ENCODE measurements at places on chromosomes 2 and 18. TPM values are rescaled to one million over a fixed set of nuclear protein-coding genes. Genes with fewer than 3 reads are reported as not detected.

DNA sequence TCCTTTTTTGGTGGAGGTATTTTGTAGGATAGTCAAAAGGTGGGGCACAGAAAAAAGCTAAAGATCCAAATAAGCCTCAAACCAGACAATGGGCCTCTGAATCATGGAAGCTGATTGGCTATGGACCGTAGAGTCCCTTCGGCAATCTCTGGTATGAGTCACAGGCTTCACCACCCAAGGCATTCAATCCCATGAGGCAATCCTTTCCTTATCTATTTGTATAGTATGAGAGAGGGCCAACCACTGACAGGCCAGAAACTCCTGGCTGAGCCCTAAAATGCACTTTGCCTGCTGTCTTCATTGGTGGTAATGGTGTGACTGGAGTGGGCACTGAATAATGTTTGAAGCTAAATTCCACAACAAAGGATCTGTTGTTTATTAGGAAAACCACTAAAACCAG, 38.7 kb upstream of the MEX3C start:
- DNase-seq = no peak

Gene DNER
- 0.97 TPM for total RNA-seq

- no peak for DNase-seq
Observed at GRCh38 chr18:77066689-77067088, 65.9 kb downstream of the MBP start.

- DNase-seq = no peak
Observed at GRCh38 chr18:46294751-46295150, 190.6 kb downstream of the HAUS1 start.

- DNase-seq = no peak
Observed at GRCh38 chr2:238168196-238169047, 9.7 kb downstream of the ERFE start.

Gene LRRC30
- total RNA-seq = not detected

DNA sequence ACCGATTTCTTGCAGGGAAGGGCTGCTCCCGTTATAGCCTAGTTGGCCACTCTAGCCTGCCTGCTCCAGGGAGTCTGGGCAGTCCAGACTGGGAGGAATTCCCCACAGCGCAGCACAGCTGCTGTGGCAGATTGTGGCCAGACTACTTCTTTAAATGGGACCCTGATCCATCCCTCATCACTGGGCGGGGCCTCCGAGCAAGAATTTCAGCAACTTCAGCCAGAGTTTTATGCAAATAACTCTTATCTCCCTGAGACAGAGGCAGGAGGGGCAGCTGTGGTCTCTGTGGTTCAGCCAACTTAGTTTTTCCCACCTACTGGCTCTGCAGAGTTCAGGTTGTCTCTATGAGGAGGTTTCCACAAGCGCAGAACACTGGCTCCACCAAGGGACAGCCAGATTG, 1583.2 kb downstream of the SUCLG1 start:
- no peak for DNase-seq

DNA sequence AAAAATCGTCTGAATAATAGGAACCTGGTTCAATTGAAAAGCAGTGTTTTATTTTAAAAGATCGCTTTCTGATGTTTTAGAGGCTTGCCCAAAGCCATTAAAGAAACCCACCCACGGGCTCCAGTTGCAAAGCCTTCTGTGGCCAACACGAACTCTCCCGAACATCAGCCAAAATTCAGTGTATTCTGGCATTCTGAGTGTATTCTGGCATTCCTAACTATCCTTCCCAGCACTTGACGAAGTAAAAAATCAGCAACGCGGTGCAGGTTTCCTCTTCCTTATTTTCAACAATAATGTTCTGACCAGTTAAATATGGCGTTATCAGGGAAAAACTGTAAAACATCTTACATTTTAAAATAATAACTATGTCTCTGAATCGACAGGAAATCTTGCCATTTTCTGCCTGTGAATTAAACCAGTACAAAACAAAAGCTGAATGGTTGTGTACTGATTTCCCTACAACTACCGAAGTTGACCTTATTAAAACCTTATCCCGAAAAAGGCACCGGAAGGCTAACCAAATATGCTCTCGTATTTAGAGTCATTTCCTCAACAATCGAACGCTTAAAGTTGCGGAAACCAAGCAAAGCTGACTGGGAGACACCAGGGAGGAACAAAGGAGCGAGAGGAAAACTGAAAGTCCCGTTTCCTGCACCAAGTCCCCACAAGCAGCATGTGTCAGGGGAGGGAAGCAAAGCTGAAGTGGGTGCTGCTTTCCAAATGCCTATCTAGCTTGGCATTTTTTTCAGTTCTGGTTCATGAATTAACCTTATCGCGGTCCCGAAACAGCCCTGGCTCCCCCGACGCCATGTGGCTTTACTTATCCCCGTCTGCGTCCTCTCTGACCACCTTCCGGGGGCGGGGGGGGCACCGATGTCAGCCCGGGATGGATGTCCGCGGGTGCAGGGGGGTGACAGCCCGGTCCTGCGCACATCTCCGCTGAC, 44.3 kb downstream of the ZNF516 start:
- DNase-seq = peak; percentile 60

- peak; percentile 35 for DNase-seq
Observed at GRCh38 chr2:171158790-171159371, 1.8 kb downstream of the TLK1 start.

Gene FEV
- total RNA-seq = not detected

DNA sequence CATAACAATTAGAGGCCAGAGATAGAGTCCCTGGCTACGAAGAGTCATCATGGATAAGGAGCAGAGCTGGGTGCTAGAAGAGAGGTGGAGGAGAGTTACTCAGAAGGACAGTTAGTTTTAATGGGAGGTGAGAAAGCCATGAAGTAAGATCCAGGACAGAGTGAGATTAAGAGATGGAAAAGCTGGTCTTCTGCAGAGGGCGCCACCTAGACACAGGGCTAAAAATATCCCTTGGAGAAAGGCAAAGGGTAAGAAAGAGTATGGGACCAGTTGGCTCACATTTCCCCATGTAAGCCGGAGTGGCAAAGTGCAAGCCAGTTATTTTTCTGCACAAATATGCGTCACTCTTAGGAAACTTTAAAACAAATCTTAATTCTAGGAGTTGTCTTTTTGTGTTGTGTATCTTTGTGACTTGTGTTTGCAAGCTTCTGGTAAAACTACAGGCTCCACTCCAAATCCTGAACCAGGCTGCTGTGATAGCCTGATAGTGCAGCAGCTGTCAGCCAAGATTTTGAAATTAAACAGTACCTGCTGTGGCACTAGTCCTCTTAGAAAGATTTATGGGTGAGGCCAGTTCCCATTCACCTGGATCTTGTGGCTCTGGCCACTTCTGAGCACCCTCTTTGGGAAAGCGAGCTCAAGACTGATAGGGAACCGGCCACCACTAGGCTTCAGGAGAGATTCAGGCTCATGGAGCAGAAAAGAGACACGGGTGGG, 204.2 kb downstream of the TPGS2 start:
- no peak for DNase-seq

DNA sequence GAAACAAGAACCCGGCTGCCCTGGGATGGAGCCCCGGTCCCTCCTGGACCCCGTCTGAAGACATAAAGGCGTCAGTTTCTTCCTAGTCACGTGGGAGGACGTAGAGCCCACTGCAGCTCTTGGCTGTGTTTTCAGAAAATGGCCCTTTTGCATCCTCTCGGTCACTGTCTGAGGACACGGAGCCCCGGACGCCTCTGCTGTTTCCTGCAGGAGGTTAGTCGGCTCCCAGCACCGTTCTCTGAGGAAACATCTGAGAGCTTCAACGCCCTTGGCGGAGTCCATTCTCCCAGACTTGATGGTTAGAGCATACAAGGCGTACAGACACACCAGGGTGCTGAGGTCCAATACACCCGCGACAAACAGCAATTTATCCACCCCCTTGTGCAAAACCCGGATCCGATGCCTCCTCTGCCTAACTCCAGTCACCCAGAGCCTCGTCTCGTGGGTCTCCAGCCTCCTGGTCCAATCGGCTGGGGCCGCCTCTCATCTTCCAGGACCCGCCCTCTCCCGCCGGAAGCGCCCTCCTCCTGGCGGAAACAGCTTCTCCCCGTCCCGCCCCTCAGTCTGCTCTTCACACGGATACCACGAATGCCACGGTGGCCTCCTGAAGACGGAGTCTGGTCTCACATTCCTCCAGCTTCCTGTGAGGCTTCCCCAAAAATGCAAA, 119.4 kb downstream of the TMEM18 start:
- no peak for DNase-seq

Gene TSPYL6
- total RNA-seq = not detected

Gene AOX1
- 5.7 TPM for total RNA-seq

GRCh38 chr18:78779996-78780718, 199.5 kb upstream of the SALL3 start:
- DNase-seq = no peak

DNA sequence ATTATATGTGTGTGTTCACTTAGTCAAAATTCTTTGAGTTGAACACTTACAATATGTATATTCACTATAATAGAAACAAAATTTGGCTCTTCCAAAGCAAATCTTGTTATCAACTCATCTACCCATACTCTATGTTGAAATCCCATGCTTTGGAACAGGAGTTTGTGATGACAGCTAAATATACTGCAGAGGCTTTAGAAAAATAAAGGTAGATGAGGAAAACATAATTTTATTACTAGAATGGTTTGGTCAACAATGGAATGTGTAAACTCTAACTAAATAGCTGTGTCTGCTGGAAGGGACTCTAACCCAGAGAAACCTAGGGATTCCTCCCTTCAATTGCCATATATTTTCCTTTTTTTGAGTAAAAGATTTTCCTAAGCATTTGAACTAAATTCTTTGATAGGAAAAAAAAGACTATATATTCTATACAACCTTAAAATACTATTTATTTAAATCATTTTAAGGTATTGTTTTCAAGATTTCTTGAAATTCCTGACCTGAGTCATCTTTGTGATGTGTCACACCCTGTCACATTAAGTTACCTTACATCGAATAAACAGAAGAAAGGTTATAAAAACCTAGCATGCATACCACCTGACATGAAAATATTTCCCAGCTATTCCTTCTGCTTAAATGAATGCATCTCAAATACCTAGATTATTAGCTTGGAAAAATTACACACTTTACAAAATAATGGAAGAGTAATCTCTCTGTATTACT, 175.5 kb downstream of the OTX1 start:
- DNase-seq = no peak

Gene RUFY4
- total RNA-seq = not detected

Gene SPDYA
- total RNA-seq = 0.37 TPM

GRCh38 chr2:26623541-26624495, 17.3 kb downstream of the CIB4 start:
- DNase-seq = no peak

- no peak for DNase-seq
Observed at GRCh38 chr18:53534695-53535094, 689.8 kb downstream of the MBD2 start.

DNA sequence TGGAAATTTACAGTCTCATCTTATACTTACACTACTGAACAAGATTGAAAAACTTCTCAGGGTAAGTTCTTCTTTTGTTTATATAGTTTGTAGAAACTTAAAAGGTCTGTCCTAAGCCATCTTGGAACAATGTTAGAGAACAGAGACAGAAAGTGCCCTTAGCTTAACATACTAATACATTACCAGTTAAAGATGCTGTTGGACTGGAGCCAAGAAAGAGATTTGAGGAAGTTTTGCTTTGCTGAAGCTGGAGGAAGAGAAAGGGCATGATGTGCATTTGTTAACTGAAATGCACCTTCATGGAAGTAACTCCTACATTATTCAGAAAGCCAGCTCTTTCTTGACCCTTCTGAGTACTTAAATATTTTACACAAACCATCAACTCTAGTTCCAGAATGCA, 66.5 kb upstream of the TNFRSF11A start:
- no peak for DNase-seq

DNA sequence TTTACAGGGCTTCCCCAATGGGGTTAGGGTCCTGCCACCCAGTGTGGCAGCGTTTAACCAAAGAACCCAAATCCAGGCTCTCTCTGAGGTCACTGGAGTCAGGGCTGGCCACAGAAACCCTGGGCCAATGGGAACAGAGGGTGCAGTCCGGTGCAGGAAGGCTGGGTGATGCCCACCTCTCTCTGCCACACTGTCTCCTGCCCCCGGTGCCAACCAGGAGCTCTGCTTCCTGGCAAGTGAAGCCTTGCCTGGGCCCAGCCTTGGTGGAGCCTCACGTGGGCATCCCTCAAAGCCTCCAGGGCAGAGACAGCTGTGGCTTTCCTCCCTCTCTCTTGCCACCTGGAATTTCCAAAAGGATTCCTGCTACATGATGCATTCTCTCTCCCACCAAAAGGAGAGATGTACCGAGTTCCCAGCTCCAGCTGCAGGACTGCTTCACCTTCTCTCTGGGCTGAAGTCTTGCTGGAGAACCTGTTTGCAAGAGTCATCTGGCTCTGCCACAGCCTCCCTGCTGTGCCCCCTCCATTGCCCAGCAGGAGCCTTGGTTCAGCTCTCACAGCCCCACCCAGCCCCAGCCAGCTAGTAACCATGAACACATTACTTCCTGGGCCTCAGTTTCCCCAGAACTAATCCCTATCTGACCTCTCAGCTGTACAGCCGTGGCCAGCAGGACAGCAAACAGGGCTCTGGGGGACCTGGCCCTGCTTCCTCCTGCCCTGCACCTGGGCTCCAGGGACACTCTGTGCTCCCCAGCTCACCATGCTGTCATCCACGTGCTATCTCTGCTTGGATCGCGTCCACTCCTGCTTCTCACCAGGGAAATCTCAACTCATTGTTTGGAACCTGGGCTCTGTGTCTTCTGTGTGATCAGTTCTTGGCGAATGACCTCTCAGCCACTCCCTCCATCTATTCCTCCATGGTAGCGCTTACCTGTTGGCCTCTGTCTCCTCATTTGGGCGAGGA, 43.4 kb downstream of the KCNF1 start:
- no peak for DNase-seq

- DNase-seq = peak; percentile 66
Observed at GRCh38 chr2:104857262-104858005, 3.5 kb downstream of the POU3F3 start.

GRCh38 chr2:139622691-139623090, 842.5 kb upstream of the NXPH2 start:
- DNase-seq = peak; percentile 9

Gene REG3G
- total RNA-seq = not detected

DNA sequence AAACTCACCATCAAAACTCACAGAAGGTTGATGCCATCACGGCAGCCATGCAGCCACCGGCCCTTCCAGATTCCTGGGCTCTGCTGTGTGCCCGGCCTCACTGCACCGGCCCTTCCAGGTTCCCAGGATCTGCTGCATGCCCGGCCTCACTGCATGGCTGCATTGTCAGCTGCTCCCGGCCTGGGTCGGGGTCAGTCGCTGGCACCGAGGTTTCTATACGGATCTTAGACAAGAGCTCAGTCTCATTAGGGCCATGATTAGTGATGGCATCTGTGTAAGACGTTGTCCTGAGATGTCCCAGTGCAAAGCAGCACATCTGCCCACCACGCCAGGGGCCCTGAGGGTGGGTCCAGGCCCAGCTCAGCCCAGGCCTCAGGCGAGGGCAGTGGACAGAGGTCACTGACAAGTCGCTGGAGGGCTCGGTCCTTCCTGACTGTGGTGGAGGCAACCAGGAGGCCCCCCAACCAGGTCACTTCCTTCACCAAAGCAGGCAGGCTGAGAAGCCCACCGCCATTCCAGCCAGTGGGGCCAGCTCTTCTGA, 29.4 kb downstream of the TMEM18 start:
- no peak for DNase-seq

GRCh38 chr18:23033056-23033455, 99.9 kb downstream of the RBBP8 start:
- DNase-seq = no peak
